ENCODE measurements at places on chromosomes 1 and 21.

DNA sequence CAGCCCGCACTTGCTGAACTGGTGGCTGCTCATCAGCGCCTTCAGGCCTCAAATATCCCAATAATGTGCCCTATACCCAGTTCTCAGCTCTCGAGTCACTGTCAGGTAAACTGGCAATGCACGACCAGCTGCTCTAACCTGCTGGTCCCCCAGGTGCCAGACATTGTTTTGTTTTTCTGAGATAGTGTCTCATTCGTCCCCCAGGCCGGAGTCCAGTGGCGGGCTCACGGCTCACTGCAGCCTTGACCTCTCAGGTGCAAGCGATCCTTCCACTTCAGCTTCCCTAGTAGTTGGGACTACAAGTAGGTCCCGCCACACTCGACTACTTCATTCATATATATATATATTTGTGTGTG lies 1.0 kb upstream of the NADK start:
- no peak for DNase-seq

GRCh38 chr1:214352838-214353237 lies 71.9 kb downstream of the SMYD2 start:
- DNase-seq: no peak

DNA sequence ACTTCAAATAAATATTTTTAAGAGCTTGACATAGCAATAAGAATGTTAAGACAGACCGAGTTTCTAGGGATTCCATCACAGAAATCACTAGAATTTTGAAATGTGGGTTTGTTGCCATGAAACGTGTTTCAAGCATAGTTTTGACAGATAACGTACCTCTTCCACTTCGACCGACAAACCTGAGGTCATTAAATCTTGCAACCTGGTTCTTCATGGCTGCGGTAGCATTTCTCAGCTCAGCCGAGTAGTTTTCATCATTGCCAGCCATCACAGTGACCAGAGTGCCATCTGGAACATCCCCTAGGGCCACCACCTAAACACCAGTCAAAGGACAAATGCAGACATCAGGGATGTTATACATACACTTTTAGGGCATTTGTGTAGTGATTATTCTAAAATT lies 168.7 kb downstream of the RUNX1 start:
- DNase-seq: no peak

GRCh38 chr21:26011292-26011940 lies 159.2 kb downstream of the APP start:
- DNase-seq: no peak

DNA sequence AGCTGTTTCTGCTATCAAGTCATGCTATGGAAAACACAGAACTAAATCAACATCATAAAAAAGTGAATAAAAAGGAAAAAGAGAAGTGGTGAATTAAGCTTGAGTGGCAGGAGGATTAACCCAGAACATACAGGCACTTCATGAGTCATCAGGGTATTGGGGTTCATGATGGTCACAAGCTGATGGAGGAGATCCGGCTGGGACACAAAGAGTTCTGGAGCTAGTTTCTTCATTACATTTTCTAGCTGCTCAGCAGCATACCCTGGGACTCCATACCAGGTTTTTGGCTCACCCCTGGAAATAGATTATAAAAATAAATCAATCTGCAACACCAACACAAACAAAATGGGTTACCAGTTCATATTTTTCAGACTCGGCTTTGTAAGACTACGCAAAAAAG lies 42.5 kb upstream of the SYT2 start:
- DNase-seq: no peak

DNA sequence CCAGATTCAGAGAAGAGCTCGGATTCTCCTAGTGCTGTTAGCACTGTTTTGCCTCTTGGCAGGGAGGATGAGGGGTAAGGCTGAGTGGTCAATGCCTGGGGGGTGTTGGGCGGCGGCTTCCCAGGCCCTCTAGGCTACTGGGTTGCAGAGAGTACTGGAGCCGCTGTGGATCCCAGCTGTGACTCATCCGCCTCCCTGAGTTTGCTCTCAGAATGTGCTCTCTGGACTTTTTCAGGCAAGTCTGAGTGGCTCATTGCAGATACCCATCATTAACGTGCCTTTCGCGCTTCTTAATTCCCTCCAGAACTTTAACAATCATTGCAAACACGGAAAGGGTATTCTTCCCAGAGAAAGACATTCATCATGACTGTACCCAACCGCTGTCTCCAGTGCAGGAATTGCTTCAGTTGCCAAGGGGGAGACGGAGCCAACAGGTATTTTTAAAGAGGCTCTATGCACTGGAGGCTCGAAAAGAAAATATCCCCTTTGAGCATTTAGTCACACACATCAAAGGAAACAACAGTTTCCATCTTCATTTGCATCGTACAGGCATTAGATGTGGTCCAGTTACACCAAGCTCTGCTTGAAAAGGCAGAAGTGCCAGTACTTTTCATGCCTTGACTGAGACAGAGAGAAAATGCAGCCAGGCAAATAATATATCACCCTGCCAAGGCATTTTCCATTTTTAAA lies 14.4 kb upstream of the CAMTA1 start:
- no peak for DNase-seq

- DNase-seq: no peak
Measured at GRCh38 chr1:237774246-237774645, 116.5 kb downstream of the ZP4 start.

- no peak for DNase-seq
Measured at GRCh38 chr1:207288315-207288714, 33.2 kb upstream of the CD55 start.

GRCh38 chr21:16534408-16535101 lies 804.8 kb downstream of the USP25 start:
- no peak for DNase-seq

GRCh38 chr1:194809665-194810064 lies 1623.3 kb upstream of the B3GALT2 start:
- no peak for DNase-seq

DNA sequence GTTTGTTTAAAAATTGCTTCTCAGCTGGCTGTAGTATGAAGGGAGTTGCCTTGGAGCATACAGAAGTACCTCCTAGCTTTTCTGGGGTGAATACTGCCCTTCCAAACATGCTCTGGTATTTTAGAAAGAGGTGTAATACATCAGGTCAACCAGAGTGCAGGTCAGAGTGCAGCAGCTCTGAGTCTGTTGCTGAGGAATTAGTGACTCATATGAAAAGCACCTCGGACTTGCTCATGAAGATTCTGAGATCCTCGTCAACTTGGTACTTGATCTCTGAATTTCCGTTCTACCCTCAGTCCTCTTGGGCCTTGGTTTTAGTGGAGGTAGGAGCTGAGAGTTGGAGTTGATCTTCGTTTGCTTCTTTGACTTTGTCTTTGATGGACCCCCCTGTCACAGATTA lies 67.3 kb downstream of the NOS1AP start:
- no peak for DNase-seq

GRCh38 chr1:182913401-182913800 lies 39.6 kb downstream of the SHCBP1L start:
- no peak for DNase-seq

GRCh38 chr1:234604495-234605398 lies 5.2 kb downstream of the IRF2BP2 start:
- DNase-seq: no peak

DNA sequence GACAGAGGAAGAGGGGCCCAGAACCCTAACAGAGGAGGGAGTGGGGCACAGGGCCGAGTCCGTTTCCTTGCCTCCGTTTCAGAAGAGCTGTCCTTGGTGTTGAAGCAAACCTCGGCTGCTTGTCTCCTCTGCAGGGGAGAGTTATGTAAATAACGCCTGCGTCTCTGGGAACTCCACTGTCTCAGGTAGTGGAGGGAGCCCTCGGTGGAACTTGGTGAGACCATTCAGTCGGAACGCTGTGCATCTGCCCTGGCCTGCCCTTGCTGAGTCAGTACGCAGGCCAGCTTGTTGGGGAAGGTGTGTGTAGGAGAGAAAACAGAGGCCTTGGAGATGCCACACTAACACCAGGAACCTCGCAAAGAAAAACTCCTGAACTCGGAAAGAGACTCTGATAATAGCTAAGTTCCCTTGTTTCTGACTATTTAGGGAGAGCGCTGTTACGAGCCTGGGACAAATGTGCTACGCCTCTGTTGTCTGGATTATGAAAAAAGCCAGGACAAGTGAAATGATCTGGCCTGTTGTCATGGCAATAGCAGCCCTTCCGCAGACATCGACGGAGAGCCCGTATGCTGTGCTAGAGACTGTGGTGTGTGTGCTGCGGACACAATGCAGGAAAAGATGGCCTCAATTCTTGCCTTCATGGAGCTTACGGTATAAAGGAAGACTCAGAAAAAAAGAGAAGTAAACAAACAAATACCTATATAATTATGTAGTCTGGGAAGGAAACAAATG lies 94.6 kb upstream of the AKT3 start:
- DNase-seq: no peak

- DNase-seq: no peak
Measured at GRCh38 chr1:226603022-226603857, 54.7 kb downstream of the STUM start.

- no peak for DNase-seq
Measured at GRCh38 chr1:177847843-177848242, 122.0 kb downstream of the SEC16B start.

DNA sequence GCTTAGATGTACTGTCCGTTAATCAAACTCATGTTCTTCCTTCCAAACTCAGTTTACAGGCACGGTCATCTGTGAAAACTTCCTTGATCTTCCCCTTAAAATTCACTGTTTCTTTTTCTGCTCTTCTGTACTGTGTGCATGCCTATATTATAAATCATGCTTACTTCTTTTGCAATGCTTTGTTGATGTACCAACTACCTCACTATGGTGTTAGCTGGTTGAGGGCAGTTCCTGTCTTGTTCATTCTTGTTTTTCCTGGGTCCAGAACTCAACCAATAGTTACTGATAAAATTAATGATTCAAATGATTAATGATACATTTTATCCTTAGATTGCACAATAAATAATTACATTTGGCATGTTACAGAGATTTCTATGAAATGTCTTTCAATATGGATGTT lies 163.8 kb downstream of the CHRM3 start:
- no peak for DNase-seq

GRCh38 chr1:14778541-14778897 lies 180.0 kb downstream of the KAZN start:
- DNase-seq: no peak

DNA sequence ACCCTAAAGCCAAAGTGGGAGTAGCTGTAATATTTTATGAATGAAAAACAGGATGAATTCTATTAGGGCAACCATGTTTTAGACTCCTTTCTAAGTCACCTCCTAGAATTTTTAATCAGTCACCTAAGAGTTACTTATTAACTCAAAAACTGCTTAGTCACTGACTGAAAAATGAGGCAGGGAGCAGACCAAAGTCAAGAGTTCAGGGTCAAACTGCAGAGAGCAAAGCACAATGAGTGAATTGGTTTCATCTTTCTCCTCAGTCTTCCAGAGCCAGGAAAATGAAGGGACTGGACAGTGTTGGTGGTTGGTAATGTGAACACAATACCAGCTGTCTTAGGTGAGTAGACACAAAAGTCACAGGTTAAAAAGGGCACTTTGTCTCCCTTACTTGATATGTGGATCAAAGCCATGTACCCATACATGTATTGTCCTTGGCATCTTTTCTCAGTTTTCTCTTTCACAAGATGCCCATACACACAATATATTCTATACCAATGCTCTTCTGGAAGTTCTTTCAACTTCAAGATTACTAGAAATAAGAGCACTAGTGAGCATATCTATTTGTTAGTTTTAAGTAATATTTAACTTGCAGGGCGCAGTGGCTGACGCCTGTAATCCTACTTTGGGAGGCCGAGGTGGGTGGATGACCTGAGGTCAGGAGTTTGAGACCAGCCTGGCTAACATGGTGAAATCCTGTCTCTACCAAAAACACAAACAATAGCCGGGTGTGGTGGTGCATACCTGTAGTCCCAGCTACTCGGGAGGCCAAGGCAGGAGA lies 42.2 kb downstream of the ATP1B1 start:
- DNase-seq: no peak

DNA sequence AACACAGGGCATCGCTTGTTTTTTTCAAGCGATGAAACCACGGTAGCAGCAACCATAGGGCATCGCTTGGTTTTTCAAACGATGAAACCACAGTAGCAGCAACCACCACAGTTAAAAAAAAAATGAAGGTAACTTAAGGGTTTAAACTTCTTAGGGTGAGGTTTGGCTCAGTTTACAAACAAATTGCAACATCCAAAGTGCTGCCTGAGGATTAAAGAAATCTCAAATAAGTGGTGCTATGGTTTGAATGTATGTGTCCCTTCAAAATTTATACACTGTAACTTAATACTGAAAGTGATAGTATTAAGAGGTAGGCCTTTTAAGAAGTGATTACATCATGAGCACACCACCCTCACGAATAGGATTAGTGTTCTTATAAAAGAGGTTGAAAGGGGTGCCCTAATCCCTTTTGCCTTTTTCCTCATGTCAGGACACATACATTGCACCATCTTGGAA lies 6.4 kb upstream of the GBP5 start:
- no peak for DNase-seq

GRCh38 chr1:229383188-229383587 lies 40.3 kb upstream of the CCSAP start:
- no peak for DNase-seq

DNA sequence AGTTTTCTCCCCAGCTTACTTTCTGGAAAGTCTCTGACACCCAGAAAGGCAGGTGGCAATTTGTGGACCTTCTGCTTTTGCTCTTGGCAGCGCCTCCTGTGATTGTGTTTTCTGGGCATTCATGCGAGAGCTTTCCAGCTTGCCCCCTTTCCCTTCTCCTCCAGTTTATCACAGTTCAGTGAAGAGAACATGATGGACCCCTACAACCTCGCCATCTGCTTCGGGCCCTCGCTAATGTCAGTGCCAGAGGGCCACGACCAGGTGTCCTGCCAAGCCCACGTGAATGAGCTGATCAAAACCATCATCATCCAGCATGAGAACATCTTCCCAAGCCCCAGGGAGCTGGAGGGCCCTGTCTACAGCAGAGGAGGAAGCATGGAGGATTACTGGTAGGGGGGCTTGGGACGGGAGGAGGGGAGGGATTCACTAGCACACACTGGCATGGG lies 24.3 kb upstream of the IKBKE start:
- DNase-seq: no peak

- no peak for DNase-seq
Measured at GRCh38 chr1:113197719-113198330, 124.8 kb downstream of the LRIG2 start.

DNA sequence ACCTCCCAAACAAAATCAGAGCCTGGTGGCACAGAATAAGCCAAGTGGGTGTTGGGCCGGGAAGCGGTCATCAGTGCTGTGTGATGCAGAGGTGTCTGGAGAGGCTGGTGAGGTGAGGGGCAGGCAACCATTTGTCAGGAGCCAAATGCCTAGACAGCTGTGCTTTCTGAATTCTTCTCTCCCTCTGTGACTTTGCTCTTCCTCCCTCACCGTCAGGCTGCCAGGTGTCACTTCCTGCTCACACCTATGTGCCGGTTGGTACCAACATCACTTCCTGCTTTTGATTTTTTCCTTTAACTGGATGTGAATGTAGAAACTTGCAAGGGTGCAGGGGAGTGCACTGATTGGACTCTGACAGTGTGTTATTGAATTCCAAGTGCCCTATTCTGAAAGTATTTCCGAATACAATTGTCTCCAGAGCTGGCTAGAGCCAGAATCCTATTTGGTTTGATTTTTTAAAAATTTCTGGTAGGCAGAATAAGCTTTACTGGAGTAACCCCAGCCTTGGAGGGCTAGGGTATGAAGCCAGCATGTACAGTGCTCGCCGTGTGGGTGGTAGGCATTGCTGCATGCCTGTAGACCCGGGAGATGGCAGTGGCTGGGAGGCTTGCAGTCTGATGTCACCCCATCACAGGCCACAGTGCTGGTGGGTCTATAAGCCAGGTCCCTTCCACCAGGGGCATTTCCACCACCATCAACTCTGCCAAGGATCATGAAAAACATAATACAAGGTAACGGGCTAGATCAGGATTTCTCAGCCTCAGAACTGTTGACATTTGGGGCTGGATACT lies 210.9 kb downstream of the KAZN start:
- DNase-seq: no peak

Measured in activated CD4-positive, alpha-beta T cell treated with anti-CD3 and anti-CD28 coated beads, Interleukin-2, amount 50 U/mL, for 1 hour (primary cell).